ENCODE measurements at places on chromosomes 1 and 21. TPM values are rescaled to one million over a fixed set of nuclear protein-coding genes. Genes with fewer than 3 reads are reported as not detected.

CDC7 gene
- total RNA-seq = 0.59 TPM

KANK4 gene
- 4.6 TPM for total RNA-seq

GPX7 gene
- total RNA-seq = 4.7 TPM

PRRX1 gene
- under 0.01 TPM for total RNA-seq

IL12RB2 gene
- total RNA-seq = 0.50 TPM

DNA sequence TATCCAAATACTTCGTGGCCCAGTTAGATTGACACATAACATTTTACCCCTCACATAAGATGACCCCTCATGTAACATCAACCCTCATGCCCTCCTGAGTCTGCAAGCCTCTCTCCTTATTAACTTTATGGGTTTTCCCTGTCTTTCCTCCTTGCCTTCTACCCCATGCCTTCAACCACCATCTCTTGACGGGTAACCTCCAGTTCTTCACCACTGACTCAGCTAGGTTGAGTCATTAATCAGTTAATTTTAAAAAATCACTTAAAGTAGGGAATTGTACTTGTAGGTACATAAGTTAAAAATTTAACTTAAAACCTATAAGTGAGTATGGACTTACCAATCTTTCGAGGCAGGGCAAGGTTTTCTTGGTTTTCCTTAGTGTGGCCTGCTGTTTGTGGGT lies 330.7 kb downstream of the CAMTA1 start:
- peaks cover 8% of the 10 kb centered on the region for H3K4me1 ChIP-seq
- DNase-seq = no peak
- no peaks in the 10 kb centered on the region for H3K36me3 ChIP-seq

DNA sequence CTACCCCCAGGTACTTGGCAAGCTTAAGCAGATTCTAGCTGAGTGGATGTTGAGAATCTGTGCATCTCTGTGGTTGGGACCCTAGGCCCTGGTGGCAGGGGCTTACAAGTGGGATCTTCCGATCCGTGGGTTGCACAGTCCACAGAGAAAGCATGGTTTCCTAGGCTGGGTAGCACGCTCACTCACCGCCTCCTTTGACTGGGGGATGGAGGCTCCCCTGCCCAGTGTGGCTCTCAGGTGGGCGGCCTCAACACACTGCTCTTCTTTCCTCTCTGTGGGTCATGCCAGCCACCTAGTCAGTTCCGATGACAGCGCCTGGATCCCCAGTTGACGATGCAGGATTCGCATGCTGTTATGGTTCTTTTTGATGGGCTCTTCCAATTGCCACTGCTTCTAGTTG lies 639.5 kb upstream of the ADAMTS5 start:
- no peaks in the 10 kb centered on the region for H3K4me1 ChIP-seq
- no peak overlapping the region for H3K27ac ChIP-seq
- no peak overlapping the region for H3K4me3 ChIP-seq
- no peak for DNase-seq
- H3K36me3 ChIP-seq = no peaks in the 10 kb centered on the region

GRCh38 chr1:50275566-50275965 lies 147.7 kb downstream of the DMRTA2 start:
- no peaks in the 10 kb centered on the region for H3K36me3 ChIP-seq
- no peak overlapping the region for H3K27ac ChIP-seq
- H3K4me3 ChIP-seq = no peak overlapping the region
- DNase-seq = no peak
- H3K4me1 ChIP-seq = no peaks in the 10 kb centered on the region

GRCh38 chr1:160365325-160365724 lies 1.5 kb upstream of the NHLH1 start:
- H3K4me1 ChIP-seq = no peaks in the 10 kb centered on the region
- no peak overlapping the region for H3K27ac ChIP-seq
- H3K4me3 ChIP-seq = no peak overlapping the region
- no peaks in the 10 kb centered on the region for H3K36me3 ChIP-seq

GRCh38 chr1:107594536-107594935 lies 370.4 kb downstream of the VAV3 start:
- H3K27ac ChIP-seq = no peak overlapping the region

DNA sequence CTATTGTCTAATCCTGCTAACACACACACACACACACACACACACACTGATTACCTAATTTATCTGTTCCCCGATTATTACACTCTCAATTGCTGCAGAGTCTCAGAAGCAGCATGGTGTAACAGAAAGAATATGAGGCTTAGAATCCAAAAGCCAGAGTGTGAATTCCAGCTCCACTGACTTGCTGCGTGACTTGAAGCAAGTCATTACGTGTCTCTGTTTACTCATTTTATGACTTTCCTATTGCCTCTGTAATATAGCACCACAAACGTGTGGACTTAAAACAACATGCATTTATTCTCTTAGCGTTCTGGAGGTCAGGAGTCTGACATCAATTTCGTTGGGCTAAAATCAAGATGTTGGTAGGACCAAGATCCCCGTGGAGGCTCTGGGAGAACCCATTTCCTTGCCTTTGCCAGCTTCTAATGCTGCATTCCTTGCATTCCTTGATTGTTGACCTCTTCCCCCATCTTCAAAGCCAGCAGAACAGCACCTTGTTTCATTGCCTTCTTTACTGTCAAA lies 55.9 kb upstream of the ATP5PO start:
- no peaks in the 10 kb centered on the region for H3K27me3 ChIP-seq
- no peaks in the 10 kb centered on the region for H3K36me3 ChIP-seq
- H3K27ac ChIP-seq = no peak overlapping the region

GRCh38 chr21:29407571-29407970 lies 108.8 kb downstream of the BACH1 start:
- no peaks in the 10 kb centered on the region for H3K27me3 ChIP-seq
- no peak overlapping the region for H3K4me3 ChIP-seq
- H3K36me3 ChIP-seq = no peaks in the 10 kb centered on the region
- no peak for DNase-seq

- H3K27me3 ChIP-seq = no peaks in the 10 kb centered on the region
- no peaks in the 10 kb centered on the region for H3K36me3 ChIP-seq
- no peak for DNase-seq
- peaks cover 8% of the 10 kb centered on the region for H3K4me1 ChIP-seq
- no peak overlapping the region for H3K27ac ChIP-seq
Observed at GRCh38 chr1:42312576-42313212, 22.3 kb downstream of the FOXJ3 start.

- H3K4me3 ChIP-seq = no peak overlapping the region
- peaks cover 7% of the 10 kb centered on the region for H3K36me3 ChIP-seq
- H3K27ac ChIP-seq = no peak overlapping the region
- no peaks in the 10 kb centered on the region for H3K27me3 ChIP-seq
- H3K4me1 ChIP-seq = peaks cover 10% of the 10 kb centered on the region
Observed at GRCh38 chr1:156140879-156141707, 12.3 kb upstream of the SEMA4A start.

GRCh38 chr1:62144238-62144831 lies 50.3 kb upstream of the L1TD1 start:
- H3K4me1 ChIP-seq = no peaks in the 10 kb centered on the region
- H3K4me3 ChIP-seq = no peak overlapping the region
- DNase-seq = peak; percentile 38
- H3K36me3 ChIP-seq = no peaks in the 10 kb centered on the region
- no peaks in the 10 kb centered on the region for H3K27me3 ChIP-seq

- no peak for DNase-seq
- H3K27ac ChIP-seq = no peak overlapping the region
- H3K27me3 ChIP-seq = no peaks in the 10 kb centered on the region
- H3K4me1 ChIP-seq = no peaks in the 10 kb centered on the region
Observed at GRCh38 chr1:114620419-114620818, 39.0 kb upstream of the BCAS2 start.

- no peak overlapping the region for H3K27ac ChIP-seq
- H3K27me3 ChIP-seq = no peaks in the 10 kb centered on the region
- H3K4me1 ChIP-seq = no peaks in the 10 kb centered on the region
- no peak overlapping the region for H3K4me3 ChIP-seq
Observed at GRCh38 chr1:174580801-174581200, 133.0 kb downstream of the GPR52 start.

- no peak overlapping the region for H3K4me3 ChIP-seq
- no peaks in the 10 kb centered on the region for H3K36me3 ChIP-seq
- DNase-seq = no peak
- no peaks in the 10 kb centered on the region for H3K27me3 ChIP-seq
- no peak overlapping the region for H3K27ac ChIP-seq
Observed at GRCh38 chr1:182170891-182171461, 109.5 kb upstream of the ZNF648 start.

GRCh38 chr21:43644609-43645008 lies 14.7 kb downstream of the HSF2BP start:
- no peak overlapping the region for H3K4me3 ChIP-seq
- H3K36me3 ChIP-seq = no peaks in the 10 kb centered on the region
- H3K27ac ChIP-seq = no peak overlapping the region
- no peak for DNase-seq

GRCh38 chr1:209956116-209956515 lies 18.1 kb downstream of the SYT14 start:
- H3K4me1 ChIP-seq = no peaks in the 10 kb centered on the region
- H3K4me3 ChIP-seq = no peak overlapping the region
- H3K27me3 ChIP-seq = no peaks in the 10 kb centered on the region
- no peaks in the 10 kb centered on the region for H3K36me3 ChIP-seq
- DNase-seq = no peak

DNA sequence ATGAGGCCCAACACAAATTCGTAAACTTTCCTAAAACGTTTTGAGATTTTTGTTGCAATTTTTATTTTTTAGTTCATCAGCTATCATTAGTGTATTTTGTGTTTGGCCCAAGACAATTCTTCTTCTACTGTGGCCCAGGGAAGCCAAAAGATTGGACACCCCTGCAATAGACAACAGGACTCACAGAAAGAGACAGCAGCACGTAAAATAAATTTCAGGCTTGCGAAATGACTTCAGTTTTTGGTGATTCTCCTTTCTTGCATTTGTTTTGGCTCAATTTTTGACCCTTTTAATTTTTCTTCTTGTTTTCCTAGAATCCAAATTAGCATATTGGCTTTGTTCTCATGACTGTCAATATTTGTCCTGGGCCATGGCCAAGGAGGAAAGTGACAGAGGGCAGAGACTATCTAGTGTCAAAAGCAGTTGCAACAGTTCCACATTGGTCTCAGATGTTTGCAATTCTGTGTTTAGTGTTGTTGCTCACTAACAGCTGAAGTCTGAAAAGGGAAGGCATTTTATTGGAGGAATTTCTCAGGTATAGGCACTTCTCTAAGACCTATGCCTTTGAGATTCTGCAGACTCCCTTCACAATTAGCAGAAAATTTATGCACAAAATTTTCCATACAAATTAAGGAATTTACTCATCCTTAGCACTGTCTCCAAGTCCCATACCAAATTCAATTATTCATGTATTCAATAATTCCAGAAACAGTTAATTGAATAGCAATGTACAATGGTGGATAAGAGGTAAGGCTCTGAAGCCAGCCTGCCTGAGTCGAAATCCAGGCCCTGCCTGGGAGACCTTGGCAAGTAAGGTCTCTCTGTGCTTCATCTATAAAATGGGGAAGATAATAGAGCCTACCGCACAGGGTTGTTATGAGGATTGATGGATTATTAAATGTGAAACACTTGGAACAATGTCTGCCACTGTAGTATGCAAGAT lies 160.9 kb upstream of the IVNS1ABP start:
- DNase-seq = peak; percentile 41
- H3K27ac ChIP-seq = no peak overlapping the region
- H3K4me1 ChIP-seq = peaks cover 8% of the 10 kb centered on the region
- H3K27me3 ChIP-seq = no peaks in the 10 kb centered on the region

- no peak for DNase-seq
- H3K27ac ChIP-seq = no peak overlapping the region
- H3K27me3 ChIP-seq = no peaks in the 10 kb centered on the region
- no peaks in the 10 kb centered on the region for H3K4me1 ChIP-seq
- peaks cover 29% of the 10 kb centered on the region for H3K36me3 ChIP-seq
Observed at GRCh38 chr21:46347203-46347550, 23.2 kb downstream of the PCNT start.

DNA sequence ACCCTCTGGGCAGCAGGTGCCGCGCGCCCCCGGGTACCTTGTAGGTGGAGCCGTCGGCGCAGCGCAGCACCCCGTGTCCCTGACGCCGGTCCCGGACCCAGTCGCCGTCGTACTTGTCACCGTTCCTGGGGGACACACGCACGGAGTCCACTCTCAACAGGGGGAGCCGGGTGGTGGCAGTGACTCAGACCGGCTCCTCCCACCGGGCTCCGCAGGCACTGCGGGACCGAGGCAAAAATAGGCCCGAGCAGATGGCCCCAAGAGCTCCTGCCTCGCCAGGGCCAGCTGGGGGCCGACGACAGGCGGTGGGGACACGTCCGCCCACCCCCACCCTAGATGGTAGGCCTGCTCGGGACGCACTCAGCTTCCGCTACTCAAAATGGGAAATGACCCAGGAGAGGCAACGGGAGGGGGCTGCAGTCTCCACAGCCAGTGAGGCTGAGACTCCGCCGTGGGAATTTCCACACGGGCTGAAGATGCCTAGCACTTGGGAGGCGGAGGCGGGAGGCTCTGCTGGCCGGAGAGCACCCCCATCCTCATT lies 6.3 kb downstream of the MORN1 start:
- no peak overlapping the region for H3K27ac ChIP-seq
- DNase-seq = no peak

DNA sequence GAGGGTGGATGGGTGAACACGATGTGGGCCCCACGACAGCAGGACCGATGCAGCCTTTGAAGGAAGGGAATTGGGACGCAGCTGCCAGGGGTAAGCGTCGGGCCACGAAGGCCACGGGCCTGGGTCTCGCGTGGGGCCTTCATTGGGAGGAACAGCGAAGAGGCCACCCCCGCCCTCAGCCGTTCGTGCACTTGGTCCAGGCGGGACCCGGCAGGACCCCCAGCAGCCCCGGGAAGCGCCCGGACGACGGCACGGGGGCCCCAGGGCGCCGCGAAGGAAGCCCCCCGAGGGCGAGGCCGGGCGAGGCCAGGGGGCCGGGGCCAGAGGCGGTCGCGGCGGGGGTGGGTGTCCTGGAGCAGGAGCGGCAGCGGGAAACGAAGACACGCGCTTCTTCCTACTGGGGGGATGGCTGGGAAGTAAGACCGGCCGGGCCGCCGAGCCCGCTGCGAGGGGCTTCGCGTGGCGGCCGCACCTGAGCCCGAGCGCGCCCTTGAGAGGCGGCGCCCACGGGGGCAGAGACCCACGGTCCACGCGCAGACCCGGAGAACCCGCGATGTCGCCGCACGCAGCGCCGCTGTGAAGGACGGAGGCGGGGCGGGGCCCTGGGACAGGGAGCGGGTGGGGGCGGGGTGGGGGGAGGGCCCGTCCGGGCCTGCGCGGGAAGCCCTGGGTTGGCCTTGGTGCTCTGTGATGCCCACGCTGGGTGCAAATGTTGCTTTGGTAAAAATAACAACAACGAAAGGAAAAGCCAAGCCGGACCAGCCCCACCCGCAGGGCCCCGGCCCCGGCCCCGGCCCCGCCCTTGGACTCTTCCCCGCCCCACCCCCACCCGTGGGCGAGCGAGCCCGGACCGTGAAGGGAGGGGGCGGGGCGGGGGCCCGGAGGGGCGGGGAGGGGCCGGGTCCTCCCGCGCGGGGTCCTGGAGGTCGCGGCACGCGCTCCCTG lies 56.0 kb upstream of the ADARB1 start:
- H3K27ac ChIP-seq = no peak overlapping the region
- H3K27me3 ChIP-seq = no peaks in the 10 kb centered on the region
- H3K4me1 ChIP-seq = peaks cover 4% of the 10 kb centered on the region
- H3K4me3 ChIP-seq = no peak overlapping the region

DNA sequence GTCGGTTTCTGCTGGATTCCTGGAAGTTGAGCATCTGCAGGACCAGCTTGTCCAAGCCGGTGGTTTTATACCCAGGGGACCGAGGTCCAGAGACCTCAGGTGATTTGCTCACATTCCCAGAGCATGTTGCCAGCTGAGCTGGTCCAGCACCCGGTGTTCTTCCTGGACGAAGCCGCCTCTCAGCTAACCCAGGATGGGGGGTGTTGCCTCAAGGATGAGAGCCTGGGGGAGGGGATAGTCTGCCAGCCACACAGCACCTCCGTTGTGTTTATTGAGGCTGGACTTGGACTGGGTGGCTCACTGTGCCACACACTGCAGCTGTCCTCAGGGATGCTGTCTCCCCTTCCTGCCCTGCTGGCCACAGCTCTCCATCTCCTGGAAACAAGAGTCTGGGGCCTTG lies 1.5 kb downstream of the TMEM201 start:
- H3K36me3 ChIP-seq = no peaks in the 10 kb centered on the region
- DNase-seq = no peak
- no peak overlapping the region for H3K27ac ChIP-seq
- H3K27me3 ChIP-seq = no peaks in the 10 kb centered on the region
